ENCODE measurements at places on chromosomes 7 and 10.

GRCh38 chr10:6558272-6558671 lies 21.8 kb downstream of the PRKCQ start:
- DNase-seq: peak; percentile 45

- no peak for DNase-seq
Measured at GRCh38 chr10:132385389-132385667, 11.7 kb upstream of the PWWP2B start.

DNA sequence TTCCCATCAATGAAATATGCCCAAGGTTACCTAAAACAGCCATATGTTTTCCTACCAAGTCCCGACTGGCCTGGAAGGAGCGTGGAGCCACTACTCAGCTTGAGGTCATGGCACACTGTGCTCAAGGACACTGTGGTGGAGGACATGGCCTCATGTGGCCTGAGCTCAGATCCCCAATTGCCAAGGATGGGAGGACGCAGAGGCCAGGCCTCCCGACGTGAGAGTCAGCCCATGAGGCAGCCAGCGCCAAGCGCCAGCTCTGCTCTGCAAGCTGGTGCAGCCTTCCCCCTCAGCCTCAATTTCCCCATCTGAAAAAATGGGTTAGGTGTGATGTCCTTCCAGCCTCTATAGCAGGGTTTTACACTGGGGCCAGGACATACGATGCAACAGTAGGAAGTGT lies 302.6 kb downstream of the CALN1 start:
- DNase-seq: no peak

GRCh38 chr7:155277385-155277994 lies 20.2 kb upstream of the INSIG1 start:
- DNase-seq: no peak

Data from CD4-positive, alpha-beta T cell treated with Interleukin-6 at 100 ng/mL for 8 hours (primary cell).